DND-41 (cell line): ENCODE measurements at places on chromosomes 7 and 10.

GRCh38 chr10:6995341-6995740 is 415.3 kb upstream of the PRKCQ start:
- DNase-seq = no peak

- no peak for DNase-seq
These were observed 7.3 kb upstream of the CABCOCO1 start for GRCh38 chr10:61655335-61655851.

GRCh38 chr7:91852263-91852741 is 28.2 kb downstream of the MTERF1 start:
- no peak for DNase-seq

GRCh38 chr10:60871215-60871614 is 72.8 kb downstream of the RHOBTB1 start:
- no peak for DNase-seq

DNA sequence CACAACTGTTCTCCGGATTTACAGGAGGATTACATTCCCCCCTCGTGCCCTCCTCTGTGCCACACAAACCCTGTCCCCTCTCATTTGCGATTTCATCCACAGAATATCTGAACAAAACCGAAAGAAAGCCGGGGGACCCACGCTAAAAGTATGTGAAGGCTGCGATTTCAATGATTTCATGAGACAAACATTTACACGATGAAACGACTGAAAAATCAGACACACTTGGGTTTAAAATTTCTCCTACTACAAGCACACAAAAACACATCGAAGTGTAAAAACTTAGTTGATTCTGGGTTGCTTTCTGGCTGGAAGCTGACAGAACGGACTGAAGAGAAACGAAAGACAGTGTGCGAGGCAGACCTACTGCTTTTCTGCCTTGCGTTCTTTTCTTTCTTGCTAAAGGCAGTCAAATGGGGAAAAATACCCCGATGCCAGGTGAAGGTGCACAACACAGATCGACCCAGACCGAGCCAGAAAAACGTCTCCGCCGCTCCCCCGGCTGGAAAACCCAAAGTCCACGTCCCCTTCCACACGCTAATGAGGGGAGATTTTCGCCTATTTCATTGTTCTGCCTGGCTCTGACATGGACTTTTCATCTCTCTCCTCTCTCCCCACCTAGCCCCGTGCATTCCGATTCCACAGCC is 1.2 kb downstream of the HIPK2 start:
- DNase-seq = peak; percentile 44

DNA sequence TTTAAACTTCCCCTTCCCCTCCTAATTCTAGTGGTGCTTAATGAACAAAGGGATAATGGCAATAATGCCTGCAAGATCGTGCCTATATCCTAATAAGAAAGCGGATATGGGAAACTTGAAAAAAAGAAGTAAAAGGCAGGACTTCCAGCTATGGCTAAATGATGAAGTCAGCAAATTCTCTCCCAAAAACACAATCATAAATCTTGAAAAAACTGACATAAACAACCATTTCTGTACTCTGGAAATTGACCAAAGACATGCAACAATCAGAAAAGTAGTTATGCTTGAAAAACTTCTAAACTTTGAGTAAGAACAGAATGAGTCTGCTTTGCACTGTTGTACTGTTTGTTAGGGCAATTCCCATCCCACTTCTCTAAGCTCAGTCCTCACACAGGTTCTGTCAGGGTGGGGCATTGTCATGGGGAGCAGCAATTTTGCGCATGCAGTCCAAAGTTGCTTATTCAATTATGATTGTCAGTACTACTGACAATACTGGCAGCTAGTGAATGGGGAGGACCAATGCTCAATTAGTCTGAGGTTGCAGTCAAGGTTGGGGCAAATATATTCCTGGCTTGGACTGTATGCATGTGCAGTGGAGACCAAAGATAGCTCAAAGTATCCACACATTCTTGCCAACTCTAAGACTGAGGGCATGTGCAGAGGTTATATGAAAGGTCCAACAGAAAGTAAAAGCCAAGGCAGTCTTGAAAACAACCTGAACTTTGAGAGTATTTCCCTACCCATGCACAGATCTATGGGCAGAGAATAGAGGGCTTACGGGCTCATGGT is 34.1 kb upstream of the ARHGAP22 start:
- no peak for DNase-seq

DNA sequence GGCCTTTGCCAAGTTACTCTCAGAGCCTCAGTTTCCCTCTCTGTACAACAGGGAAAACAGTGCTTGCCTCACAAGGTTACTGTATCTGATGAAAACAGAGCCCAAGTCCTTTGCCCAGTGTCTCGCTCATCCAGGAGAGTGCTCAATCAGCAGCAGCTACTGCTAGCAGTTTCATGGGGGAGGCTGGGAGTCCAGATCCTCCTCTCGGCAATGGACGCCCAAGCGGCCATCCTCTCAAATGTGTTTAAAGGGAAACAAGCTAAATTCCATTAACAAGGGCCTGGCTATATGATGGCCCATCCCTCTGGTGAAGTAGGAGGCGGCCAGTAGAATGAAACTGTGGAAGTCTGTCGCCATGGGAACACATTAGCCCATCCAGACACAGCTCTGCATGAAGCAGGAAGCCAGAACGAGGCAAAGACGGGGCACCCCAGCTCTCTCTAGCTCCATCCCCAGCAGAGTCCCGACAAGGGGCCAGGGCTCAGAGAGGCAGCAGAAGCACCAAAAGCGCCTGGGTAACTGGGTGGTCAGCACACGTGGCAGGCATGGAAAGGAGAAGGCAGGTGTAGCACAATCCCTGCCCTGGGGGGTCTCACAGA is 35.2 kb downstream of the FAM53B start:
- DNase-seq = no peak

DNA sequence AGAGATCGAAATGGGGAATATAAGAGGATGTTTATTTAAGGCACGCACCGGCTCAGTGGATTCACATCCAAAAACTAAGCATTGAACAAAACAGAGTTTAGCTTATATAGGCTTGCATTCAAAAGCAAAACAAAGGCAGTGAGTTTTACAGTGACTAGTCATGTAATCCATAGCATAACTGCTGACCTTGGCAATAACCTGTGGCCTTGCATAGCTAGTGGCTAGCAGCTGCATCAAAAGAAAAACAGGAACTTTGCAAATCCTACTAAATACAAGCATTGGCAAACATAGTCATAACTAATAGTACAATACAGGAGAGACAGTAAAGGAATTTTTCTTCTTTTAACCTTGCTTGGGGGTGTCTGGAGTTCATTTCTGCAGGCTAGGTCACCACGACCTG is 9.7 kb upstream of the ZNF485 start:
- no peak for DNase-seq

DNA sequence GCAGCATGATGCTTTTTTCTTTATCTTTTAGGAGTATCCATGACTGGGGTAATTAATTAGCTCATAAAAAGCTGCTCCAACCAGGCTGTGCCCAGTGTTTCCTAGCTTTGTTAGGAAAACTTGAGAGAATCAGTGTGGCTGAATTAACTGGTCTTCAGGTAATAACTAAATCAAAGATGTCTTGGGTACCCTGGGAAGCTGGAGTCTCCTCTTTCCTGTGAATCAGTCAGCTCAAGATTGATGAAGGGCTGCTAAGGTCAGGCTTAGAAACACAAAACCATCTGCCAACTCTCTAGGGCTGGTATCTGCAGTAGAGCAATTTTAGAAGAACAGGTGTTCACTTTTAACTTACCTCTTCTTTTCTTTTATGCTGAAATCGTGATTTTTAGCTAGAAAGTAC is 21.4 kb upstream of the ATOH7 start:
- no peak for DNase-seq

- no peak for DNase-seq
These were observed 67.5 kb upstream of the ZMIZ1 start for GRCh38 chr10:79001082-79001885.

GRCh38 chr7:137342828-137343261 is 688 bp downstream of the PTN start:
- DNase-seq = no peak

GRCh38 chr10:25820472-25820871 is 113.6 kb upstream of the MYO3A start:
- no peak for DNase-seq

DNA sequence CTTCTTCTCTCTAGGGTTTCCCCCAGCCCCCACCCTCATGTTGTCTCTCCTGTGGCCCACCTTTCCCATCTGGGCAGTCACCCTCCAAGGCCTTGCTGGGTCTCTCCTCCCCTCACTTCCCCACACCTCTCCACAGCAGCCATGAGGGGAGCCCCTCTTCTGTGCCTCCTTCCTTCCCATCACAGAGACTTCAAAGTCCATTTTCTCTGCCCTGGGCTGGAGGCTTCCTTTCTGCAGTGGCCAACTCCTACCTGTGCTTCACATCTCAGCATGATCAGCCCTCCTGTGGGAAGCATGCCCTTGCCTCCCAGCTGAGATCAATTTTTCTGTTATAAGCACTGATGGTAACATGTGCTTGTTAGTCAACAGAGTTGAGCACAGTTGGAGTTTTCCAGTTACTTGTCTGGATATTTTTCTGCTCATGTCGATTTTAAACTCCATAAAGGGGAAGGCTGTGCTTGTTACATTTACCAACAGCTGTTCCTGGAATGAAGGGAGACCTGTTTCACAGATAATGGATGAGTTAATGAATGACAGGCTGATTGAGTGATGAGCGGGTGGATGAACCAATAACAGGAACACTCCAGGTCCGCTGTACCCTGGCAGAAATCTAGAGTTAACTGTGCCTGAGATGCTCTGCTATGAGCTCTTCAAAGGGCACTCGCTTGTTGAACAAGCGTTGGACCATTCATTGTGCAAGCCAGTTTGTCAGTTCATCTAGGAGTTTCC is 71.4 kb upstream of the PRSS58 start:
- DNase-seq = no peak

DNA sequence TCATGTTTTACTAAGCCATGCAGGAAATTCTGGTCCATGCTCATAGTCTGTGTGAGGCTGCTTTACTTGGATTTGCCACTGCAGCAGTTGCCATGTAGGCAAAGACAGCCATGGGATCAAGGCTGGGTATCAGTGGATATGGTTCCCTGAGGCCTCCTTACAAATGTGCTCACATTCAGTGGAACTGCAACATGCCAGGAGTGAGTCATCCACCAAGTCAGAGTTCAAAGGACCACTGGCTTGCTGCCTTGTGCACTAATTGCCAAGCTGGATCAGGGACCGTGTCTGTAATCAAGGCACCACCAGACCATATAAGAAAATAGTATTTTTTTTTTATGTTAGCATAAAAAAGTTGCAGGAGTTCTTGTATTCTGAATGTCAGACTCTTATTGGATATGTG is 101.0 kb downstream of the CDCA7L start:
- DNase-seq = no peak

DNA sequence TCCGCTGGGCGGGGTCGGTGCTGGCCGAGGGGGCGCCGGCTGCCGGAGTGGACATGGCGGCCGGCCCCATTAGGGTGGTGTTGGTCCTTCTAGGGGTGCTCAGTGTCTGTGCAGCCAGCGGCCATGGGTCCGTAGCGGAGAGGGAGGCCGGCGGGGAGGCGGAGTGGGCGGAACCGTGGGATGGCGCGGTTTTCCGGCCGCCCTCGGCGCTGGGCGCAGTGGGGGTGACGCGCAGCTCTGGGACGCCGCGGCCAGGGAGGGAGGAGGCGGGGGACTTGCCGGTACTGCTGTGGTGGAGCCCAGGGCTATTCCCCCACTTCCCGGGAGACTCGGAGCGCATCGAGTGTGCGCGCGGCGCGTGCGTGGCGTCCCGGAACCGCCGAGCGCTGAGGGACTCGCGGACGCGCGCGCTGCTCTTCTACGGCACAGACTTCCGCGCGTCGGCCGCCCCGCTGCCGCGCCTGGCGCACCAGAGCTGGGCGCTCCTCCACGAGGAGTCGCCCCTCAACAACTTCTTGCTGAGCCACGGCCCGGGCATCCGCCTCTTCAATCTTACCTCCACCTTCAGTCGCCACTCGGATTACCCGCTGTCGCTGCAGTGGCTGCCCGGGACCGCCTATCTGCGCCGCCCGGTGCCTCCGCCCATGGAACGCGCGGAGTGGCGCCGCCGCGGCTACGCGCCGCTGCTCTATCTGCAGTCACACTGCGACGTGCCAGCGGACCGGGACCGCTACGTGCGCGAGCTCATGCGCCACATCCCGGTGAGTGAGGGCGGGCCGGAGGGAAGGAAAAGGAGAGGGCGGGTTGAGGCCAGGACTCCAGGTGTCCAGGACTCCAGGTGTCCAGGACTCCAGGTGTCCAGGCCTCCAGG is 9.3 kb upstream of the CHCHD1 start:
- peak; percentile 80 for DNase-seq

DNA sequence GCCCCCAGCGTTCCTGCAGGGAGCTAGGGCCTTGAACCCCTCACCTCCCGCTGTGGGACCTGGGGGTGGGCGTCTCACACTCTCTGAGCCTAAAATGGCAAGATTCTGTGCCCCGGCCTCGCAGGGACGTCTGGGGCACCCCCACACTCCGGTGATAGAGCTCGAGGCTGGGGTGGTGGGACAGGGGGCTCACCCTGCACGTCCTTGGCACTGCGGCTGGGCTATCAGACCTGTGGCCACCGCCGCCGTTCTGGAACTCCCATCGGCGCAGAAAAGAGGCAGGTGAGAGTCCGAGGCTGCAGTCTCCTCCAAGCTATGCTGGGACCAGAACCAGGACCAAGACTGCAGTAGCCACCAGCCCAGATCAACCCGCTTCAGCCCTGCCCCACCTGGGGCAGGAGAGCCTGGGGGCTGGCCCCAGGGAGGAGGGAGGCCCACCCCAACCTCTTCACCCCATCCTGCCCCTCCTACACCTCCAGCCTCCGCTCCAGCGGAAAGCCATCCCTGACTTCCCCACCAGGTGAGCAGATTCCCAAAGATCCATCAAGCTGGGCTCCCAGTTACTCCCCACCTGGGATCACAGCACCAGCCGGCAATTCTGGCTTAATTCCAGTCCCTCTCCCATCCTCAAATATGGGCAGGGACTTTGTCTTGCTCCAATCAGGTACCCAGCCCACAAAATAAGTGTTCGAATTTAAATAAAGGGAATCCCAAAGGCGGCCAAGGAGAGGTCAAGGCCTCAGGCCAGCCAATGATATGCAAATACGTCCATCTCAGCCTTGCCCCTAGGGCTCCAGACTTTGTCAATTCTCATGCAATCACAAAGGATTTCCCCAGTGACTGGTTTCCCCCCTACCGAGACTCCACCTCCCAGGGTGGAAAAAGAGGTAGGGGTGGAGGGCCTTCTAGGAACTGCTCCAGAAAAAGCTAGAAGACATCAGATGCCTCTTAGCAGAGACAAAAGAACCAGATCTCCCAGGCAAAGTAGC is 16.4 kb downstream of the TNRC18 start:
- DNase-seq = no peak
